ENCODE measurements at places on chromosomes 2 and 18.

GRCh38 chr2:119290859-119291587, 67.4 kb downstream of the STEAP3 start:
- peak; percentile 58 for DNase-seq

GRCh38 chr2:32820701-32821100, 126.1 kb upstream of the LTBP1 start:
- DNase-seq, result no peak

DNA sequence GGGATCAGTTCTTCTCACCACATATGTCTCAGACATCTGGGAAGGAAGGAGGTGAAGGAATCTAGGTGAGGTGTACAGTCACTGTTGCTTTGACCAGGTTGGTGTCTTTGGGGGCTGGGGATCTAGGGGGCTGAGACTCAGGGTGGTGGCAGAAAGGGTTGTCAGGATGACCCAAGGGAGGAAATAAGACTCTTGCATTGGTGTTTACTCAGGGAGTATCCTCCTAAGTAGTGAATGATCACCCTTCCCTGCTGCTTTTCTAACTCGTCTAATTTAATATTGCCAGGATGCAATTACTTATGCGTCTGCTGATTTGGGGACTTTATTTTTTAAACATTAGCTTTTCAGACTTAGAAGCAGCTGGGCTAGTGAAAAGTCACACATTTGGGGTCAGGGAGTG, 127.8 kb upstream of the SIX3 start:
- no peak for DNase-seq

DNA sequence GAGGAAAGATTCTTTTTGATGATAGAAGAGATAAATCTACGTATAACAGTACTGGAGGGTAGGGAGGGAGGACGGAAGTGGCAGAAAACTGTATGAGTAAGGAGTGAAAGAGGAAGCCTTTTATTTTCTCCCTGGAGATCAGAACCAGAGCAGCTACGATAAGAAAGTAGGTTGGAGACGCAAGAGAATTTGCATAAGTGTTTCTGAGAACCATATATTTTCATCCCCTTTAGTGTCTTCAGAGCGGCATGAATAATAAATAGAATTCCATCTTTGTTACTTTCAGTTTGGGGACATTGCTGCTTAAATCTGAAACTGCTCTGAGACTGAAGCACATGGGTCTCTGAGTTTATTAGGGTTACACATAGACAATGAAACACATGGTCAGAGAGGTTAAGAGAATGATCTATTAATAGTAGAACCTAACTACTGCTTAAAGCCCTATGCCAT, 230.2 kb upstream of the TNP1 start:
- DNase-seq, result no peak

GRCh38 chr2:107635883-107636282, 190.8 kb upstream of the RGPD4 start:
- DNase-seq, result no peak
